ENCODE measurements at places on chromosomes 4 and X. TPM values are rescaled to one million over a fixed set of nuclear protein-coding genes. Genes with fewer than 3 reads are reported as not detected.

The AR gene
- 3.3 TPM for polyA plus RNA-seq

DNA sequence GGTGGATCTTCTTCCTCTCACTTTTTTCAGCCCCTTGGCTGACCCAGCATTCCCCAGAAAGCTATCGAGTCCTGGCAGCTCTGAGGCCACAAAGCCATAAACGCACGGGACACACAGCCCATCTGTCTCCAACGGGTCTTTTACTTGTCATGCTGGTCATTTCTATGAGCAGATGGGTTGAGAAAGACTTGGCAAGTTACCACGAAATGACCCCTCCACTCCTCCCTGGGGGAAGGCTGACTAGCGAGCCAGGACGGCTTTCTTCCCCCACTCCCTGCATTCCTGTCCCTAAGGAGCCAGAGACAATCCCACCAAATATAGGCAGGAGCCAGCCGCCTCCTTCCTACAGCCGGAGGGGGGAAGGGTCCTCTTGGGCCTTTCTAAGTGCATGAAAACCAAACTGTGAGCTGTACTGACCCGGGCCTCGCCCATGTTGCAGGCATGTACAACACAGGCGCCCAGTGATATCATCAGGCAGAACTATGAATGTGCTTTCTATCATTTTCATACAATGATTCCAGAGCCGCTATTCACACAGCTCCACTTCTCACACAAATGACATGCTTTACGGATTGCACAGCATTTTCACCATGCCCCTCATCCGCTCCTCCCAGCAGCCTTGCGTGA is 28.6 kb downstream of the AFAP1 start:
- DNase-seq: no peak

DNA sequence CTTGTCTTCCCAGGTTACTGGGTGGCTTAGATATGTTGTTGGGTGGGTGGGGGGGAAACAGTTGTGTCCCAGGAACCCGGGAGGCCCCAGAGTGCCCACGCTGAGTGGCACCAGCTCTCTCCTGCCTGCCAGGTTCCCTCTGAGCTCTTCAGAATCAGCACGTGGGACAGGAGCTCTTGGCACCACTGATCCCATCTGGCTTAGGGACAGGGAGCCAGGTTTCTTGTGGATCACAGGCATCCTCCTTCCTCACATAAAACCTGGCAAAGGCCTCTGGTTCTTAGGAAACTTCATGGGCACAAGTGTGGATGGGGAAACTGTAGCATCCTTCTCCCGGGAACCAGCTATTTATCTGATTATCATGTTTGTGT is 3.4 kb downstream of the GPR78 start:
- DNase-seq: no peak

The LIMCH1 gene
- 125 TPM for polyA plus RNA-seq

- DNase-seq: no peak
Measured at GRCh38 chrX:48649102-48649501, 34.5 kb upstream of the WAS start.

DNA sequence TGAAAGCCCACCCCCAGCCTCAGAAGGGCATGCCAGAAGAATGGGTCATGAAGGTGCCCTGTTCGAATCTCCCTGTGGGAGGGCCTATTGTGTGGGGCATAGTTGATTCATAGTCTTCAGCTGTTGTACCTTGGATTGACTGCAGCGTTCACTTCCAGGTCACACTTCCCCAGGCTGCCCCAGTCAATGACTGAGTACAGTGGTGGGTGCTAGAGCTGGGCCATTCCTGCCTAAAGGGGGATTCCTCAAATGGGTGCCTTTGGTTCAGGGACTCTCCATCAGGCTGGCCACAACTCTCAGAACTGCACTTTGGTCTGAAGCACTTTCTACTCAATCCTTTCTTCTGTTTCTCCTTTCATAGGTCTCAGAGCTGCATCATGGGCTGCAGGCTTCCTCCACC is 35.0 kb upstream of the RASGEF1B start:
- DNase-seq: no peak

The TMEM31 gene
- 1.7 TPM for polyA plus RNA-seq

The CD99 gene
- polyA plus RNA-seq: 231 TPM

GRCh38 chr4:143667461-143667860 is 33.0 kb downstream of the FREM3 start:
- DNase-seq: no peak

The ASB9 gene
- polyA plus RNA-seq: 12.1 TPM

The HSD17B13 gene
- 0.53 TPM for polyA plus RNA-seq

DNA sequence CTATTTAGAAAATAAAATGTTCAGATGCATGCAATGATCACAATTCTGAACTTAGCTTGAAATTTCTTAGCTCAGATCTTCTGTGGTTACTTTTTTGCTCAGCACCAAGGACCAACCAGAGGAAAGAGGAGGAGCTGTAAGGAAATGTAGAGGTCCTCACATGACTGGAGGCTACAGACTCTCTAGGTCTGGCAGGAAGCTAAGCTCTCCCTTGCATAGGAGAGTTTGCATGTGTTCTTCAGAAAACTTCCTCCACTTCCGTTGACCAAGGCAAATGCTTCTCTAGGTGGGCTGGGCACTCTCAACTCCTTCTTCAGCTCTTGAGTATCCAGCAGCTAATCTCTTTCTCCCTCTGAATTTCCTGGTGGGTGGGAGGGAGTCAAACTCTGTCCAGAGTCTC is 119.6 kb downstream of the BTC start:
- DNase-seq: no peak

DNA sequence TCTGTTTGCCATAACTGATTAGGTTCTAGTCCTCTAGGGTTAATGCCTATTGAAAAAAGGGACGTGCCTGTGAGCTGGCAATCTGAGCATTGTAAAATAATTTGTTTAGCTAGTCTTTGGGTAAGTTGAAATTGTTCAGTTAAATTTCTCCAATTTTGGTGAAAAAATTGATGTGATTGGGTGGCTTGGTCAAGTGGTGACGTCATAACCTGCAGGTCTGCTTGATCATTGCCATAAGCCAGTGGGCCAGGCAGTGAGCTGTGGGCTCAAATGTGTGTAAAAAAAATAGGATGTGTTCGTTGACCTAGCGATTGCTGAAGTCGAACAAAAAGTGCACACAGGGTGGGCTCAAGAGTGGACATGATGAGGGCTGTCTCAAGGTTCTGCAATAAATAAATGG is 193.3 kb downstream of the ZC4H2 start:
- no peak for DNase-seq

DNA sequence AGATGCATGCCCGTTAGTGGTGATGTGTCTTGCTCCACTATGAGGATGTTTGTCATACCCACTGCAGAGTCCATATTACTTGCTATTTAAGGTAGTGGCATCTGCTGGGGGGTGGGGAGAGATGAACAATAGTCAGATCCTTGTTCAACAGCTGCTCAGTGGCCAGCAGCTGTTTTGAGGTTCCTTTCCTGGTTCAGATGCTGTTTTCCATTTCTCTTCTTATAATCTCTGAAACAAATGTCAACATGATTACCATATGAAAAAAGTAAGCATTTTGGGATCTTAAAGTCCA is 1567.9 kb upstream of the TENM3 start:
- DNase-seq: no peak

The ARHGAP36 gene
- polyA plus RNA-seq: 0.06 TPM

DNA sequence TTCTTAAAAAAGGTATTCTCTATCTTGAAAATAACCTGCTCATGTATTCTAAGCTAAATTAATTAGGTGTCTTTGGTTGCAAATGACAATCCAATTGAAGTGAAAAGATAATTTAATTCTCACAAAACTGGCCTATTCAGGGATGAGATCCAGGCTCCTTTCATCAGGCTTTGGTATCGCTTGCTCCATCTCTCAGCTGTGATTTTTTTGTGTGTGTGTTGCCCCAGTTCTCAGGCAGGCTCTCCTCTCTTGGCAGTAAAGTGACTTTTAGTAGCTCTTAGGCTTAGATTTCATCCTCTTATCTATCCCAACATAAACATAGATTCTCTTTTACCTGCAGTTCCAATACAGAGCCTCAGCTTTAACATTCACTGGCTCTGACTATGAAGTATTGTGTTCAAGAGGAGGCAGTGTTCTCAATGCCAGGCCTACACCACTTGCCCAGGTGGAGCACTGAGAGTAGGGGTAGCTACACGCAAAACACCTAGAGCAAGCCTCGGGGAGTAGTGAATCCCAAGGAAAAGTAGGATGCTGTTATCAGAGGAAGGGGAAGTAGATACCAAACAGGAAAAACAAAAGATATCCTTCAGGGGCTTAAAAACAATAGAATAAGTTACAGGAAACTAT is 392.4 kb upstream of the ATOH1 start:
- DNase-seq: no peak
